ENCODE measurements at places on chromosomes 13 and 19. TPM values are rescaled to one million over a fixed set of nuclear protein-coding genes. Genes with fewer than 3 reads are reported as not detected.

GRCh38 chr13:76820759-76821158 is 65.4 kb downstream of the KCTD12 start:
- ATAC-seq: no peak

DNA sequence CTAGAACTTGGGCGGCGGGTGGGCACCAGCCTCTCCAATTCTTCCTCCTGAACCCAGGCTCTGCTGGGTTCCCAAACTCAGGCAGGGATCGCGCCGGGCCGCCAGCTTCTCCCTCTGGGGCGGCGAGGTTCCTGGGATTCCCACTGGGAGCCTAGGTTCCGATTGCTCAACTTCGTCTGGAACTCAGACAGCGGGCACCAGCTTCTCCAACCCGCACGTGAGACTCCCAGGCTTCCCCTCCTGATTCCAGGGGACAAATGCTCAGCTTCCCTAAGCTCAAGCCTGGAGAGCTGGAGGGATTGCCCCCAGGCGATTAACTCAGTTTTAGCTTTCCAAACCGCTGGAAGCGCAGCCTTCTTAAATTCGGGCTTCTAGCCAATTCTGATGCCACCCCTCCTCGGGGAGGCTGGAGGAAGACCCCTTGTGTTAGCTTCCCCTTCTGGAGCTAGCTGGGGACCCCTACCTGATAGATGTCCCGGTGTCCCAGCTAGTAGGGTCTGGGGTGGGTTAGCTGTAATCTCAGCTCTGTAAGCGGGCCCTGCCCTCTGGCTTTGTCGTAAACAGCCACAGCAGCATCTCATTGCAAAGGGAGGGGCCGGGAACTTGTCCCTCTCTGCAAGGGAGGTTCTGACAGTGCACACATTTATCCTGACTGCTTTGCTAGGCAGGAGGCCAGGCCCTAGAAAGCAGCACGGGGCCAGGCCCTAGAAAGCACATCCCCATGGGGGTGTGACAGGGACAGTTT is 671 bp downstream of the MCOLN1 start:
- ATAC-seq: no peak

DNA sequence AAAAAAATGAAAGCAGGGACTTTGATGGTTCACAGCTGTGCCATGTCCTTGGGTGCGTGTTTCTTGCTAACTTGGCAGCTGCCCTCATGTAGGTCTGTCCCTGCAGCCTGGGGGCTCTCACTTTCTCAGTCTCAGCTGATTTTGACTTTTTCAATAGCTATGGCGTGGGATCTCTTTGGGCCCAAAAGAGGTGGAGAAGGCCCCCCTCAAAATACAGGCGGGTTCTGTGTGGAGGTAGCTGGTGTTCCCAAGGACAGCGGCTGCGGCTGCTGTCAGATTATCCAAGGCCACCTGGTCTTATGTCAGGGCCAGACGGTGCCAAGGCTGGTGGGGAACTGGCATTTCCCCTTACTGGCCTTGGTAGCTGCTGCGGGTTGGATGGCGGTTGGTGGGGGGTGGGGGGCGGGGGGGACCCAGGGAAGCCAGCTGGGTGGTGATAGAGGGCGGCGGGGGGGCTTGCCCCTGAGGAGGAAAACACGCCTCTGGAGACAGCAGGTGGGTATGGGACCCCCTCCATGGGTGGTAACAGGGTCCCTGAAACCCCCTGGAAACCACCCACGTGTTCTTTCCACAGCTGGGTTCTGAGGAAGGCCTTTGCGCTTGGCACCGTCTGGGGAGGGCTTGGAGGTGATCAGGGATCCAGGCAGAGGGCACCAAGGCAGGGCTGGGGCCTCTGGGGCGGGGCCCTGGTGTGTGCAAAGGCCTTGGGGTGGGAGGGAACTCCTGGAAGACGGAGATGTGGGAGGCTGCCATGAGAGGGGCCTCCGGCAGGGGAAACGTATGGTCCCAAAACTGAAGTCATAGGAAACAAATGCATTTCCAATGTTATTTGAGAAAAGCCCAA is 4.1 kb downstream of the TIMM13 start:
- no peak for ATAC-seq

DNA sequence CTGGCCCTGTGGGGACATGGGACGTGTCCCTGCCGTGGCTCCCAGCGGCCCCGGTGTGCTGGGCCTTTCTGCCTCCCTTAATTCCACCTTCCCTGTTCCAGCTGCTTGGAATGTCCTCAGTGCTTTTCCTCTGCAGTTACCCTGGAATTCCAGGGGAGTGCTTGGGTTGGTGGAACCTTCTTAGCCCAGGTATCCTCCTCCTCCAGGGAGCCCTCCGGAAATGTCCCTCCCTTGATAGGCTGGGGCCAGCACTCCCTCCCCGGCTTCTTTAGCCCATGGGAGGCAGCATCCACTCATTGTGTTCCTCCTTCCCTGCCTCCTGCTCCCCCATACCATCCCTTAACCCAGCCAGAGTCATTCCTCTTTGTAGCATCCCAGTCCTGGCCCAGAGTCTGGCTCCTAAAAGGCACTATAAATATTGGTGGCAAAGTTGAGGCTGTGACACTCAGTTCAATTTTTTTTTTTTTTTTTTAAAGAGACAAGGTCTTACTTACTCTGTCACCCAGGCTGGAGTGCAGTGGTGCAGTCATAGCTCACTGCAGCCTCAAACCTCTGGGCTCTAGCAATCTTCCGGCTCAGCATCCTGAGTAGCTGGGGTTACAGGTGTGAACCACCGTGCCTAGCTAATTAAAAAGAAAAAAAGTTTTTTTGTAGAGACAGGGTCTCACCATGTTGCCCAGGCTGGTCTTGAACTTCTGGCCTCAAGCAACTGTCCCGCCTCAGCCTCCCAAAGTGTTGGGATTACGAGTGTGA is 13.7 kb upstream of the SLC7A10 start:
- ATAC-seq: no peak

DNA sequence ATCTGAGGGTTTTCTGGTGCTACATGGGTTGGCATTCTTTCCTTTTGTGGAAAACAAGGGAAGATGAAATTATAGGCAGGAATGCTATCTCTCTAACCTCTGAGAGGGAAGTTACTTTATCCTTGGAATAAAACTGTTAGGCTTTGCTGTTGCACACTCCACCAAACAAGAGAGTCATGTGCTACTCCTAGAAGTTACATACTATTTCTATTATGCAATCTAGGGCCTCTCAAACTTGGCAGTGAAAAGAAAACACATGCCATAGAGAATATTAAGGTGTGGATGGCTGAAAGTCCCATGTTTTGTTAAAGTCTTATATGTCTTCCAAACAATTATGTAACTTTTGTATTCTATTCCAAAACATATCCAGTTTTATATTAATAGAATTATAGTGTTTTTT is 367.9 kb downstream of the SLC7A1 start:
- no peak for ATAC-seq

DNA sequence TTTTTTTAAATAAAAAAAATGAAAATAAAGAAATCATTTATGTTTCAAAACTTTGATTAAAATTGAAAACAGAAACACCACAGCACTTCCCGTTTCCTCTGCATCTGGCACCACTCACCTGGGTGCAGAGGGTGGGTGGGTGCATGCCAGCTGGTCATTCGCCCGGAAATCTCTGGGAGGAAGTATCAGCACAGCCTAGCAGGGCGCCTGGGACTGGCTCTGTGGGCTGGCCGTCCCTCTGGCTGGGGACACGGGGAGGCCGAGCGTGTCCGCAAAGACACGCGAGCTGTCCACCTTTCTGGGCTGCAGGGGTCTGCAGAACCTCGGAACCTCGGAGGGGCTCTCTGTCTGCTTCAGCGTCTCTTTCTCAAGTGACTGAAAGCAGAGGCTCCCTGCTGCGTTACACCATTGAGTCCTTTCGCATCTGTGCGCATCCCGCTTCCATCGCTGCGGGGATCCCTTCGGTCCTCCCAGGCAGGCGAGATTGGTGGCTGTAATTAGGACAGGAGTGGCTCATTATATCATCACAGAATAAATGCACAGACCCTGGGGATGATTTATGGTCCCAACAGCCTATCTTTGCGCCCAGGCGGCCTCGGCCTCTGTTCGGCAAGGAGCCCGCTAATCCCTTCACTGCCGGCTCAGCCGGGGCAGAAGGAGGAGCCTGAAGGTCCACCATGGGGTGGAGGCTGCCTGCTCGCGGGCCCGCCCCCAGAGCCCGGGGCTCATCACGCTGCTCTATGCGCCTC is 17.2 kb downstream of the CRTC1 start:
- peak; percentile 88 for ATAC-seq

DNA sequence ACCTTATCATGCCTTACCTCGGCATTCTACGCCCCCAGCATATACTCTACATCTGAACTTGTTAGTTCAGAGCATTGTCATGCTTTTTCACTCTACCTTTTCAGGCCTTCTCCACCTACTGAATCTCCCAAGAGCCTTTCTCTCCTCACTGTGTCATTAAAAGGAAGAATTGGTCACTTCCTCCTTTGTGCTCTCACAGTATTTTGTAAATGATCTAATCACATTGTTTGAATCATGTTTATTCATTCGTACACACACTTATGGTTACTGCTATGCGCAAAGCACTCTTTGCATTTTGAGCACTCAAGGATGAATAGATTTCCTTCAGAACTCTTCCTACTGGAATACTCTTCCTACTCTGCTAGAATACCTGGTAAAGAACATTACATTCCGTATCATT is 15.8 kb upstream of the ELF1 start:
- ATAC-seq: peak; percentile 72

GRCh38 chr19:16244091-16244490 is 46.4 kb downstream of the AP1M1 start:
- ATAC-seq: no peak

- ATAC-seq: no peak
Observed at GRCh38 chr13:49256841-49257240, 9.1 kb downstream of the CDADC1 start.

Gene NALCN
- total RNA-seq: not detected

Gene GSX1
- not detected for total RNA-seq

DNA sequence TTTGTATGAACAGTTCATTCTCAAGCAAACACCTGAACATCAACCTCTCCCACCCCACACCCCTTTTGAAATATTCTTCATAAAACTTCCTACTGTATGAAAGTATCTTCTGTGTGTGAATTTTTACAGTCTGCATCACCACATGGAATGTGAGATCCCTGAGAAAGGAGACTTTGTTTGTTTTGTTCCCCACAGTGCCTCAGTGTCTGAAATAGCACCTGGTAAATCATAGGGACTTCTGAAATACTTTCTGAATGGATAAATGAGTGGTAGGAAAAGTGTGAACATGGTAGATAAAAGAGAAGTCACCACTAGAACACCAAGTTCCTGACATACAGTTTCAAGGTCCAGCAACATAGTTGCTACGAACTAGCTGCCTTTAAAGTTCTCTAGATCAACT is 1071.2 kb downstream of the EFNB2 start:
- no peak for ATAC-seq

DNA sequence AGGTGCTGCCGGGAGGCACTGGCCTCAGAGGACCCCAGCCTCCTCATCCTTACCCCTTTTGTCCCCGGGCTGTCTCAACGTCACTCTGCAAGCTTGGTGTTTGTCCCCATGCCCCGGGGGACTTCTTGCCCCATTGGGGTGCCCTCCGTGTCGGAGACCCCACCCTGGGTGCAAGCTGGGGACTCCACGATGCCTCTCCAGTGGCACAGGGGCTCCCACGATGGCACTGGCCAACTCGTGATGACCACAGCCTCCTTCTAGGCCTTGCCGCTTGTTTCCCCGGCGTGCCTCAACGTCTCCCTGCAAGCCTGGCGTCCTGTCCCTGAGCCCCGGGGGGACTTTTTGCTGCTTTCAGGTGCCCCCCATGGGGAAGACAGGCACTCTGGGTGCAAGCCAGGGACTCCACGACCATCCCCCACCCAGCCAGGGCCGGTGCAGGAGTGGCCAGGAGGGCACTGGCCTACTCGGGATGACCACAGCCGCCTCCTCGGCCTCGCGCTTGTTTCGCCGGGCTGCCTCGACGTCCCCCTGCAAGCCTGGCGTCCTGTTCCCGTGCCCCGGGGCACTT is 237.0 kb downstream of the TUBA3C start:
- no peak for ATAC-seq

Gene PRSS57
- total RNA-seq: not detected

Gene ZNF490
- 7.3 TPM for total RNA-seq

DNA sequence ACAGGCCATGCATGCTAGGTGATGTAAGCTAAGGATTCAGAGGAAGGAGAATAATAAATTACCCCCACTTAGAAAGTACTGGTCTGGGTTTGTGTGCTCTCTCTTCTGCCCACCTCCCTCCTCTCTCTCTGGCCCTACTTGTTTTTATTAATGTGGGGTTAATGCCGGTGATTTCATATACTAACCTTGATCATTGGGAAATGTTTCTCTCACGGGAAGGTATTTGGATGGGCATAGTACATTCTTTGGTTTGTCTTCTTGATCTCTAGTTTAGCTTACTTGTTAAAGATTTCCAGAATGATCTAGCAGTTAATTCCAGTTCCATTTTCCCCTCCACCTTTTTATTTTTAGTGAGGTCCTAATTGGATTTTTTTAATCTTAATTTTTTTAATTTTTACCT is 24.6 kb downstream of the ARHGAP35 start:
- ATAC-seq: no peak

Gene C1QTNF9
- not detected for total RNA-seq

Gene PTGIR
- 12.9 TPM for total RNA-seq

- ATAC-seq: peak; percentile 71
Observed at GRCh38 chr19:39401549-39402345, 4.9 kb upstream of the ZFP36 start.

- no peak for ATAC-seq
Observed at GRCh38 chr13:20090349-20090748, 70.5 kb downstream of the GJA3 start.

DNA sequence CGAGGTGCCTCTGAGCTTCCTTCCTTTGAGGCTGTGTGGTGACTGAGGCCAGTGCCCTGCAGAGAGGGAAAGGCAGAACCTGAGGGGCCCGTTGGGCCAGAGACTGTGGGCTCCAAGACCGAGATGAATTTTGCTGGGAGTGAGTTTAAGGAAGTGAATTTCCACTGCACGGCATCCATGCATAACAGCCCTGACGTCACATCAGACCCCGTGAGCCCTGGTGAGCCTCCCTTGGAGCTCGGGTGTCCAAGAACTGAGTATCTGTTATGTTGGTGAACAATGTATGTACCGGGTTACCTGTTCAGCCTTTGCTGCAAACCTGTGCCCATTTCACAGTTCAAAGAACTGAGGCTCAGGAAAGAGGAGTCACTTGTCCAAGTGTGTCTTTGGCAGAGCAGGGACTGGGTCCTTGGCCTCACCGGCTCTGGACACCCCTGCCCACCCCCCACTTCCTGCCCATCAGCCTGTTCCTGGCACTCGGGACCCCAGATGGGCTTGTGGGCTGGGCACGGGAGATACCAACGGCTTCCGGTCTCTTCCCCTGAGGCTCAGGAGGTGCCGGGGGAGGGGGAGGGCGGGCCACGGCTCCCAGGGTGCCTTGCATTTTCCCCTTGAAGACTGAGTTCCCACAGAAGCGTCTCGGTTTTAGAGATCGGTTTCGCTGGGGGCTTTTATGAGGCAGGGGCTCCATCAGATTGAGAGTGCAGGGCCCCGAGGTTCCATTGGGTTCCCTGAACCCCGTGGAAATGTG is 33.7 kb downstream of the NFILZ start:
- ATAC-seq: peak; percentile 41

- ATAC-seq: peak; percentile 97
Observed at GRCh38 chr19:39031368-39032062, 834 bp downstream of the FBXO27 start.

GRCh38 chr19:50562329-50562728 is 5.9 kb downstream of the LRRC4B start:
- no peak for ATAC-seq

Measured in activated T-helper 17 cell treated with anti-CD3 and anti-CD28 coated beads, Interleukin-2, amount 50 U/mL, for 72 hours (primary cell).